ENCODE measurements at places on chromosomes 2 and 18. TPM values are rescaled to one million over a fixed set of nuclear protein-coding genes. Genes with fewer than 3 reads are reported as not detected.

- DNase-seq, result no peak
These were observed 71.4 kb upstream of the CDH20 start for GRCh38 chr18:61261870-61262269.

The PXDN gene
- 216 TPM for total RNA-seq

GRCh38 chr18:75659535-75660023 lies 232.1 kb upstream of the SMIM21 start:
- DNase-seq, result no peak

The NPHP1 gene
- 1.2 TPM for total RNA-seq

- no peak for DNase-seq
These were observed 318 bp upstream of the CDC42EP3 start for GRCh38 chr2:37671816-37672103.

GRCh38 chr2:105576440-105577241 lies 168.1 kb upstream of the NCK2 start:
- peak; percentile 72 for DNase-seq

GRCh38 chr2:33042265-33042664 lies 95.5 kb downstream of the LTBP1 start:
- DNase-seq, result no peak

The SERPINB2 gene
- not detected for total RNA-seq

The EFHD1 gene
- 3.4 TPM for total RNA-seq

The OSBPL1A gene
- 71.4 TPM for total RNA-seq

The GAL3ST2 gene
- 1.5 TPM for total RNA-seq

DNA sequence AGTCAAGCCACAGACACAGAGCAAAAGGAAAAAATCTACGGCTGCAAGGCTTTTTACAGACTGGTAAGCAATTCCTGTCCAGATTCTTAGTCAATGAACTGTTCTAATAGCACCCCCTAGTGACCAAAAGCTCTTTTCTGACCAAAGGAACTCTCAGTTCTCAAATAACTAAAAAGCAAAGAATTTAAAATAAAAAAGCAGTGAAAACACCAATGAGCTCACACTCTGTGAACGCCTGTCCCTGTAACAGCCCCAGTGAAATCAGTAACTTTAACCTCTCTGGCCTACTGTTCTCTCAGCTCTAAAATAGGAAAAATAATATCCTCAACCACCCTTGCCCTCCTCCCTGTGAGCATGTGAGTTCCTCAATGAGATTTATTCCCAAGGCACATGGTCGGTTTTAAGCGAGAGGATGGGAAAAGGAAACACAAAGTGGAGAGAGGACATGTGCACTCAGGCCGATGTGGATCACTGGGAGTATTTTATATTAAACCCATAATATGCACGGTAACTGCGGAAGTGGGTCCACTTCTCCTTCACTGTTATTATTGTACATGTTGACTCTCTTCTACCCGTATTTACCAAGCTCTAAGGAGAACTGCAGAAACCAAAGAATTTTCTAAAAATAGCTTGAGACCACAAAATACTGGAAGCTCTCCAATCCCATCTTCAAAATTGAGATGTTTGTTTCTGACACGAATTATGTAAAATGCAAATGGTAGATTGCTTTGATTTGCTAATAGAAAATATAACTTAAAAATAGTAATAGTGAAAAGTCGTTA lies 128.5 kb downstream of the STK39 start:
- peak; percentile 95 for DNase-seq

DNA sequence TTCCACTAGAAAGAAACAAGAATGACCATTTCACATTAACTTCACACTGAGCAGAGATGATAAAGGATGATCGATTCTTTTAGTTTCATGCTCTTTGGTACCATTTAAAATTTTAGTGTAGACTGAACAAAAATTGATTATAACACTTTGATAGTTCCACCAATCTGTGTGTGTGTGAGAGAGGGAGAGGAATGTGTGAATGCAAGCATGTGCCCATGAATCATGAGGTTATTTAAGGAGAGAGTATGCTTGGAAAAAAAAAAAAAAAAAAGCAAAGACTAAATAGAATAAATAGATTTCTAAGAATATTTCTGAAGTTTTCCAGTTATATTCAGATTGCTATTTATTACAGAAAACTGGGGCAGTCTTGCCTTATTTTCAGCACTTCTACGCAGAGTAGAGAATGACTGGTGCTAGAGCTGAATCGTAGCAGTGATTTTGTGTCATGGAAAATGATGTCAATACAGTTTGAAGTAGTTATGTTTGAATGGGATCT lies 900.8 kb downstream of the SLC4A3 start:
- DNase-seq, result no peak

DNA sequence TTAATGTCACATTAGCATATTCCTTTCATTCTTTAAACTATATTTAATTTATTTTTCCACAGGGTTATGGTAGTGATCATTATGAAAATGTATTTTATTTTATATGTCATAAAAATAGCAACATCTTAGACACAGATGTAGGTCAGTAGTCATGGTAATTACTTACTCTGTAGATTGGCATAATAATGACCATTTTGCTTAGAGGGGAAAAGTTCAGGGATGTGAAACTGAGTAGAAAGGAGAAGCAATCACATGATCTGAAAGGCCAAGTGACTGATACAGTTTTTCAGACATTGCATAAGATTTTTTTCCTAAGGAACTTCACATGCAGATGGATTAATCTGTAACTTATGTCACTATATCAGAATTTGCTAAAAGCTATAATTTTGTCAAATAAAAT lies 286.9 kb downstream of the CTNNA2 start:
- DNase-seq, result no peak

- peak; percentile 32 for DNase-seq
These were observed 35.3 kb downstream of the RAB31 start for GRCh38 chr18:9743200-9744016.

DNA sequence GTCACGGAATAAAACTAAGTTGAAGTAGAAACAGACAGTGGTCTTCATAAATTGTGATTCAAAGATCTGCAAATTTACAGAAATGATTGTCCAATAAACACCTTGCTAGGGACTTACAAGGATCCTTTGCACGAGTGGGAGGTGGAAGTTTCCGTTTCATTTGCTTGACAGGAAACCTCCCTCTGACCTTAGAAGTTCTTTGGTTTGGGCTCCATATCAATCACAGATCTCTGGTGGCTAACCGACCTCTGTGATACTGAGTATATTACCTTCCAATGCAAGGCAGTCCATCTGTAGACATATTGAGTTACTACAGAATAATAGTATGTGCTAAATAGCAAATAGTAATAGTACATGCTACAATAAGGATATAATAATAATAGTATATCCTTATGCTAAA lies 33.7 kb upstream of the RNF152 start:
- no peak for DNase-seq

GRCh38 chr2:46841621-46842020 lies 74.0 kb downstream of the MCFD2 start:
- DNase-seq, result no peak

The CTLA4 gene
- total RNA-seq, result not detected

The CLEC4F gene
- not detected for total RNA-seq

- no peak for DNase-seq
These were observed 41.3 kb upstream of the SLC1A4 start for GRCh38 chr2:64947885-64948284.

The NEU2 gene
- not detected for total RNA-seq

The PCARE gene
- not detected for total RNA-seq

GRCh38 chr2:238573065-238573778 lies 146.5 kb downstream of the ASB1 start:
- peak; percentile 68 for DNase-seq

The GRP gene
- total RNA-seq, result not detected

DNA sequence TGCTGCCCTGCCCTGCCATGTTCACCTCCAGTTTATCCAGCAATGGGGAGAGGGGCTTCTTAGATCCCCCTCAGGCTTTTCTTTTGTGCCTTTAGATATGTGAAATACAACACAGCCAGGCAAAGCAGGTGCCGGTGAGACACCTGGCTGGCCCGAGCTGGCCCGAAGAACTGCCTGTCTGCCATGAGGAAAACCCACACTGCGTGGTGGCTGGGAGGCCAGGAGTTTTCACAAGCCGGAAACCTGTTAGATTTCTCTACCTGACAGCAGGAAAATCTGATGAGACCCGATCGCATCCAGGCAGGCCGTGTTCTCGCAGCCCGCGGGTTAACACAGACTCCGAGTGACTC lies 5.7 kb upstream of the GAL3ST2 start:
- no peak for DNase-seq

DNA sequence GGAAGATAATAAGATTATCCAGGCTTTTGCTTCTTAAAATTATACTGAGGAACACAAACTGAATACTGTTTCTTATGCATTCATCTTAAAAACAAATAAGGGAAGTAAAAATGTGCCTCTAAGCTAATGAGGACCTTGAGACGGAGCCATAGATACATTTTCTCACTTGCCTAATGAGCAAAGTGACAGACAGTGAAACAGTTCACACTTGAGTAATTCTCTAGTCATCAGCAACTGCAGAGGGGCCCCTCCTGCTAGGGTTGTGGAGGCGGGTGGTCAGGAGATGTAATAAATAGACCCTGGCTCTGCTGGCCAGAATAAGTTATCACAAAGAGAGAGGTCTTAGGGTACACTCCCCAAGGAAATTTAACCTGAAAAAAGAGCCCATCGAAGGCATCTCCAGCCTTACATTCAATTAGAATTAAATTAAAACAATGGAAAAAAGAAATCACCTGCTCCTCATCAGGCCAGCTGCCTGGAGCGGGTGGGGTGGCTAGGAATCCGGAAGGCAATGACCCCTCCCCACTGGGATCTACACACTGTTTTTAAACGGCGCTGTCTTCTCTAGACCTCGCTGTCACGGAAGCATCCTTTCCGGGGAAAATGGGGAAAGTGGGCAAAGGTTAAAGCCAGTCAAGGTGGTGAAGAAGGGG lies 32.6 kb upstream of the INSIG2 start:
- DNase-seq, result no peak

DNA sequence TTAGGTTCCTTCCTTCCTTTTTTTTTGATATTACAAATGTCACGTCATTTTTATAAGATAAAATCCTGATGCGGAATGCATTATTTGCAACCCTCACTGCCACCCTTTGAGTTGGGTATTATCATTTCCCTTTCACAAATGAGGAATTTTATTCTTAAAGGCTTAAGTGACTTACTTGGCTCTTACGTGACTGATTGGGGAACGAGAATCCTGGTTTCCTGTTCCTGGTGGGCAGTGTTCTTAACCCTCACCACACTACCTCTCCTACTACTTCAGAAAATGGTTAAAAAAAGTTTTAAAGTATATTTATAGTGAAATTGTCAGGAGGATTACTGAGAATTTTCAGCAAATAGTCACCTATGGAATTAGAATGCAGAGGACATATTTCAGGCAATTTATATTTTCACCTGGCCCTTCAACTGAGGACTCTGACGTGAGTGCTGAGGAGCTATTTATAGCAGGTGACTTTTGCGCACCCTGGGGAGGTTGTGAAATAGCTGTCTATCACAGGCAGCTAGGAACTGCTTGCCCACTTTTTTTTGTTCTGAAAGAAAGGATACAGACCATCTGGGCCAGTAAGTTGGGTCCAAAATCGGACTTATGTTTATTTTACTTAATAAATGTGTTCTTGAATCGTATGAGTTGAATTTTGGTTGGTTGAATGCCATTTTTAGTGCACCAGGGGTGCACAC lies 18.7 kb upstream of the RASGRP3 start:
- DNase-seq, result no peak

- DNase-seq, result peak; percentile 27
These were observed 500.2 kb downstream of the XIRP2 start for GRCh38 chr2:167388497-167388896.
